ENCODE measurements at places on chromosomes 5 and 9. TPM values are rescaled to one million over a fixed set of nuclear protein-coding genes. Genes with fewer than 3 reads are reported as not detected.

DNA sequence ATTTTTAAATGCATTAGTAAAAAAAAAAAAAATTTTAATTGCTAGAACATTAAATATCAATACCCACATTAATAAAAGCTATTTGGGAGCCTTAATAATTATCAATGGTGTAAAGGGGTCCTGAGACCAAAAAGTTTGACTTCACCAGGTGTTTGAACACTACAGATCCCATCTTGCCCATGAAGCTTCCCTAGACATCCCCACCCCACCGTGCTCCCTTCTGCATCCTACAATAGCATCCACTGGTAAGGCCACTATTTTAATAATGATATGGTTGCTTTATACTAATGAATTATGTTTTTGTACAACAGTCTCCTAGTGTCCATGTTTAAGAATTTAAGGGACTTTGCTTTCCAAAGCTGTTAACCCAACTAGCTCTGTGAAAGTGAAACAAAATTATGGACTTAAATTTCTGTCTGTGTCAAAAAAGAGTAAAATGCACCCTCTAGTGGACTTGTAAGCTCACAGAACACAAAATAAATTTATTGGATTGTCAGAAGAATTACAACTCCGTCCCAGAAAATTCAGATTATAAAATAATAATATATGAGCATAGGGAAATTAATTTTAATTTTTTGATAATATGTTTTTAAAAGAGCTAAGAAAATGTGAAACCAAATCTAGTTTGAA, 76.0 kb downstream of the ARL15 start:
- no peak for DNase-seq

DNA sequence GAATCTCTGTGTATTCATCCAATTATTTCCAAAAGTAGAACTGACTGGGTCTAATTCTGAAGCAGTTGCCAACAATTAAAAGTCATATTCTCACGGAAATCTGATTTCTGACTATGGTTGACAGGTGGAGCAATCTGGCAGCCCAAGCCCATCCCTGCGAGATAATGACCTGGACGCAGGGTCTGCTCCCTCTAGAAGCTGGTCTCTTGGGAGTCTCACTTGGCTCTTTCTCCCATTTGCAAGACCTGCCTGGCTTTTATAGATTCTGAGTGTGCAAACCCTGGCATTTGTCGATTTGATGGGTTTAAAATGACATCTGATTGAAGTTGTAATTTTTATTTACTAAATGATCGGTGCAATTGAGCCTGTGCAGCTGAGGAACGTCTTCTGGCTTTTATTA, 49.4 kb upstream of the NEURL1B start:
- DNase-seq = no peak

GRCh38 chr5:127834094-127834531, 130.9 kb downstream of the CCDC192 start:
- no peak for DNase-seq

- DNase-seq = no peak
These were observed 182.3 kb downstream of the MACROH2A1 start for GRCh38 chr5:135216471-135217343.

DNA sequence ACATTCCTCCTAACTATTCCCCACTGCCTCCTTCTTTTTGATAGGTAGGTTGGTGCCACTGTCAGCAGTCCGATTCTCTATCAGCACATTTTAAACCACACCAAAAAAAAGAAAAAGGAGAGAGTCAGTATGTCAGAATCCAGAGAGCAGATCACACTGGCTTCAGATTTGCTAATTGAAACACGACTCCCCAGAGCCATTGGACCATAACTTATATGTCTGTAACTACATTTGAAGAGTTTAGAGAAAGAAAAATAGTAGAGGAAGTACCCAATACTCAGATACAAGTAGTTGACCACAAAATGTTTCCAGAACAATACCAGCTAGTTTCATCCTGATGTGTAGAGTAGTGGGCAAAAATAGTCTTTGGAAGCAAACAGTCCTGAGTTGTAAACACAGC, 216.6 kb downstream of the NR2F1-AS1 start:
- DNase-seq = no peak

The KIAA1958 gene
- 11.1 TPM for total RNA-seq

DNA sequence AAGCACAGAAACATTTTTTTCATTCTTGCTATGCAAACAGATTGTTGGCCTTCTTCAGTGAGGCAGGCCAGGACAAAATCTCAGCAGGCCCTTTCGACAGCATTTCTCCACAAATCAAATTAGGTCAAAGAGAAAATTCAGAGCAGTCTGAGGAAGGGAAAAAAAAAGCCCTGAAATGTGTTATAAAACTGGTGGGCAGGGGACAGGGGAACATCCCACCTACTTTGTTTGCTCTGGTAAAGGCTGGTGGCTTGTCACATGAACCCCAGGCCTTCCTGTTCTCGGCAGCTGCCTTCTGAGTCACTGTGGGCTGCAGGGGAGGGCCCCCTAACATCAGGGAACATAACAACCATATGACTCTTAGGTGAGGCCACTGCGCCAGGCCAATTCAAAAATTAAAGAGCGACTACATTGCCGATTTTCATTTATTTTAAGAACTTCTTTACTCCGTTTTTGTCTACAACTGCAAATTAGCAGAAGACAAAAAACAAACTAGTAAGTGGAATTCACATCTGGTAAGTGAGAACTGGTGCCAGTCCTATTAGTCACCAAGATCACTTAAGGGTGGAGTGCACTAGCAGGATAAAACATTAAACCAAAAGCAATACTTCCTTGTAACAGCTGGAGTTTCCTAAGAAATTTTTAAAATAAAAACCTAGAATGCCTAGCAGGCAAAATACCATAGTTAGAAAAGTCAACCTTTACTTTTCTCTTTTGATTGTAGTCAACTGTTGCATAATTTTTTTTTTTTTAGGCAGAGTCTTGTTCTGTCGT, 46.2 kb upstream of the DENND4C start:
- peak; percentile 89 for DNase-seq

- DNase-seq = no peak
These were observed 3.1 kb downstream of the PTCH1 start for GRCh38 chr9:95513711-95514110.

- DNase-seq = no peak
These were observed 100.7 kb upstream of the SPRY4 start for GRCh38 chr5:142425286-142426065.

- no peak for DNase-seq
These were observed 18.1 kb upstream of the WWC1 start for GRCh38 chr5:168273056-168273980.

The HTR4 gene
- not detected for total RNA-seq

DNA sequence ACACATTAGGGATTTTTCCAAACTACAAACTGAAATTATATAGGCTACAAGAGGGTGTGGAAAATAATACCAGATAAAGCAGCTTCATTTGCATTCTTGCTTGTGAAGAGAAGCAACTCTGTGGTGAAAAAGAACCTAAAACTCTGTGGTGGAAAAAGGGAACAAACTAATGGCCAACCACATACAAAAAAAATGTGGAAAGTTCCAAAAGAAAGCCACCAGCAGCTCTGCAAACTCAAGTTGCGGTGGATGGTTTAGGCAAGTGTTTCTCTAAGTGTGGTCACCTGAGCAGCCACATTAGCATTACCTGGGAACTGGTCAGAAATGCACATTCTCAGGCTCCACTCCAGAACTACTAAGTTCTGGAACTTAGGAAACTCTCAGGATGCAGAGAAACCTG, 586.4 kb downstream of the ACTL7B start:
- DNase-seq = no peak

The GSN gene
- total RNA-seq = 672 TPM

GRCh38 chr9:134571326-134571931, 70.2 kb upstream of the COL5A1 start:
- peak; percentile 3 for DNase-seq

The IL9 gene
- total RNA-seq = not detected

DNA sequence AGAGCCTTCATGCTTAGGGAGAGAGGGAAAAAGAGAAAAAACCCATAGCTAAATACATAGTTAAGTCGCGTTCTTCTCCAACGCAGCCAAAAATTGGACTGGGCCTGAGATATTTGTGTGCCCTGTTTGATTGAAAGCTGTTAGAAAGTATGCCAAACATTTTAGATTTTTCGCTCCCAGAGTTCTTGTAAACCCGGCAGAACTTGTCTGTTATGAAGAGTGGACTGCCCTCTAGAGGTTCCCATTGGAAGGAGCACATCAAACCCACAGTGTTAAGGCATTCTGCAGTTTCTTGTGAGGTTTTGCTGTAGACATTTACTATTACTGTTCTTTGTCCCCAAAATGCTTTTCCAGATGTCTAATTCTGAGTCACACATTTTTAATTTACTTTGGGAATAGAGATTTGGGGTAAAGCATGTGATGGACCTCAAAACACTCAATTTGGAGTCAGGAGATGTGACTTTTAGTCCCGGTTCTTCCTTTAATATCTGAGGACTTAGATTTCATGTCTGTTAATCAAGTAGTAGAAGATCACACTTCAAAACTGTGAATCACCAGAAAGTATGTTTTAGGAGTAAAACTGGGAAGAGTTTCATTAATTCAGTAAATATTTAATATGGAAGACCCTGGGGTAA, 96.6 kb downstream of the PCSK1 start:
- peak; percentile 65 for DNase-seq

- no peak for DNase-seq
These were observed 56.3 kb downstream of the ERAP1 start for GRCh38 chr5:96751203-96752169.

DNA sequence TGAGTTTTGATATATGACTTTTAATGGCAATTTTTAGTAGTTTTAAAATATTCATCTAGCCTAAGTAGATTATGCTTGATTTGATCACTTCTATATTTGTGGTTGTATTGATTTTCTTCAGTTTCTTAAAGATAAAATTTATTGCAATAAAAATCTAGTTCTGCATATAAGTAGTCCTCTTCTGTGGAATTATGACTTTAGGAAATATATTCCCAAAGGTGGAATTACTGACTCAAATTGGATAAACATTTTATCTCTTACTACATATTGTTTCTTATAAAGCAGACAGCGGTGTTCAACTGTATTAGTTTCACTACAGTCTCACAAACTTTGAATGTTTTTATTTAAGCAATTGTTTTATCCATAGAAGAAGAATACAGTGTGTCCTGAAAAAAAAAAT, 883.0 kb upstream of the SEMA6A start:
- DNase-seq = no peak

DNA sequence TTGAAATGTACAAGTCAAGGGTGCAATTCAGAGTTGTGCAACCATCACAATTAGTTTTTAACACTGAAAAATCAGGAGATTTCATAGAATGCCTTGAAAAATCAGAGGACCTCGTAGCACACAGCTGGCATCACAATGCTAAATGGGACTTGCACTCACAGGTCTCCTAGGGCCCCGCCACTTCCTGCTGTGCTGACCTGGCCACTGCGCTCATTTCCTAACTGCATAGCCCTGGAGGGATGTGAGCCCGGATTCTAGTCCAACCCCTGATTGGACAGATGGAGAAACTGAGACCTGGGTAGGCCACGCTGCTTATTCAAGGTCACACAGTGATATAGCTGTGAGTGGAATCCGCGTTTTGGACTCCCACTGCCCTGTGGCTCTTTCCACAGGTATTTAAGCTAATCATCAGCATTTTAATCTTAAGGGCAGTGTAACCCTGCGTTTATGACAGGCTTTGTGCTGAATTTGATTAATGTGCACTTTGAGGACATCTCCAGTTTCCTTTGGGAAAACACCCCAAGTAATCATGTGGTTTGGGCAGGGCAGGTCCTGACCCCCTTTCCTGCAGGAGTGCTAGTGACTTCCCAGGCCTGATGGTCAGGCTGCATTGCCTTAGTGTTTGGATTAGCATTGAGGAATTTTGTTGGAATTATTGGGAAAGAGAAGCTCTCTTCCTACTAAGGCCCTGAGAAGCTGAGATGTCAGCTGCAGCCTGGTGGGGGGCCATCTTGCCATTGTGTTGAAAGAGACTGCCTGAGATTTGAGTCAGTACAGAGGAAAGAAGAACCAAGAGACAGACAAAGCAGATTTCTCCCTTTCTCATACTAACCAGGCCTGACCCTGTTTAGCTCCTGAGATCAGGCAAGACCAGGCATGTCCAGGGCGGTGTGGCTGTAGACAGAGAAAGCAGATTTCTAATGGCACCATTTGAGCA, 36.2 kb downstream of the STC2 start:
- no peak for DNase-seq

The SLC25A25 gene
- total RNA-seq = 49.2 TPM

DNA sequence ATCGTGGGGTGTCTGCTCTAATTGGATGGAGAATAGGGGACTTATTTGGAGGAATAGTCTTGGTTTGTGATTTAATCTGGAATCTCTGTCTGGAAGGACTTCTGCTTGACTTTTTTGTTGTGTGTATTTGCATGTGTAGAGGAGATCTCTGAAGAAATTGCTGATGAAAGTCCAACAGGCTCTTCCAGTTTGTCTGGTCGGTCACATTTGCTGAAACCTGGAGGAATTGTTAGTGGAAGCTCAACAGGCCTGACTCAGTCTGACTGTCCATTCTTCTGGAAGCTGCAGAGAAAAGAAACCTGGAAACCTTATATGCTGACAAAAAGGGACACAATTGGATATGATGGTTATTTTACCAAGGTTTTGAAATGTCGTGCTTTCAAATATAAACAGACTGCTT, 33.4 kb upstream of the TENT2 start:
- DNase-seq = no peak

The FRMD3 gene
- total RNA-seq = 13.3 TPM

The MARCHF6 gene
- total RNA-seq = 234 TPM

- no peak for DNase-seq
These were observed 39.7 kb downstream of the DDX31 start for GRCh38 chr9:132630116-132630515.

DNA sequence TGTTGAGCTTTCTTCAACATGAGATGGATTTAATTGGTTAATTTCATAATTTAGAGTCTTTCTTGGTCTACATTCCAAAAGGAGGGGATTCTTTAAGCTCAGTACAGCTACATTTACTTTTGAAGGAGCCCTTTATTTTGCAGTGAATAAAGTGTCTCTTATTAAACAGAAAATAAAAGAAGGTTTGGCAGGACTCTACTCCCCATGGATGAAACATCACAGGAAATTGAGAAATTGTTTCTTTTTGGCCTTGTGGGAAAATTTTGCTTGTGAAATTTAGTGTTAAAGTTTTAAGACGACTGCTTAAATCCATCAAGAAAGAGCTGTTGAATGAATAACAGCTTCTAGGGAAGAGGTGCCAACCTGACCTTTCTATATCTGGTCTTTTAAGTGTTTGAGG, 187.7 kb downstream of the NTRK2 start:
- no peak for DNase-seq

GRCh38 chr9:33781736-33782135, 13.6 kb upstream of the PRSS3 start:
- DNase-seq = no peak

The ECSCR gene
- total RNA-seq = 59.4 TPM

The IRGM gene
- total RNA-seq = not detected

GRCh38 chr9:137049544-137050449, 3.8 kb upstream of the NPDC1 start:
- DNase-seq = no peak

GRCh38 chr9:72627147-72627546, 105.7 kb downstream of the TMC1 start:
- no peak for DNase-seq

DNA sequence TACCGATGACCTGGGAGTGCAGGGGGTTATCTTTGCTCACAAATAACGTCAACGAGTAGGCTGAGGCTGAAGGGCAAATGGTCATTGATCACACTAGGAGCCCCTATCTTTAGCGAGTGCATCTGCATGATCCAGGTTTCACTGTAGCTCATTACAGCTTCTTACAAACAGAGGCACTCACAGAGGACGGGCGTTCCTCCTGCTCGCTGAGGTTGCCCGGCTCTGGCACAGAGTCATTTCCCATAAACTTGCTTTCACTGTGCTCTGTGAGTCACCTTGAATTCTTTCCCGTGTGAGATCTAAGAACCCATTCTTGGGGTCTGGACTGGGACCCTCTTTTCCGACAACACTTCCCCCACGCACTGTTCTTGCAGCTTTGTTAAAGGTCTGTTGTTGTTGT, 1.9 kb upstream of the PAEP start:
- no peak for DNase-seq
